CD14-positive monocyte (primary cell): ENCODE measurements at places on chromosomes 6 and 20. TPM values are rescaled to one million over a fixed set of nuclear protein-coding genes. Genes with fewer than 3 reads are reported as not detected.
A peak's percentile ranks its signal among the peaks of the same experiment; 100 is the strongest.

ITCH gene
- polyA plus RNA-seq = 26.6 TPM

PPP1R14C gene
- polyA plus RNA-seq = not detected

USP49 gene
- 0.37 TPM for polyA plus RNA-seq

DNA sequence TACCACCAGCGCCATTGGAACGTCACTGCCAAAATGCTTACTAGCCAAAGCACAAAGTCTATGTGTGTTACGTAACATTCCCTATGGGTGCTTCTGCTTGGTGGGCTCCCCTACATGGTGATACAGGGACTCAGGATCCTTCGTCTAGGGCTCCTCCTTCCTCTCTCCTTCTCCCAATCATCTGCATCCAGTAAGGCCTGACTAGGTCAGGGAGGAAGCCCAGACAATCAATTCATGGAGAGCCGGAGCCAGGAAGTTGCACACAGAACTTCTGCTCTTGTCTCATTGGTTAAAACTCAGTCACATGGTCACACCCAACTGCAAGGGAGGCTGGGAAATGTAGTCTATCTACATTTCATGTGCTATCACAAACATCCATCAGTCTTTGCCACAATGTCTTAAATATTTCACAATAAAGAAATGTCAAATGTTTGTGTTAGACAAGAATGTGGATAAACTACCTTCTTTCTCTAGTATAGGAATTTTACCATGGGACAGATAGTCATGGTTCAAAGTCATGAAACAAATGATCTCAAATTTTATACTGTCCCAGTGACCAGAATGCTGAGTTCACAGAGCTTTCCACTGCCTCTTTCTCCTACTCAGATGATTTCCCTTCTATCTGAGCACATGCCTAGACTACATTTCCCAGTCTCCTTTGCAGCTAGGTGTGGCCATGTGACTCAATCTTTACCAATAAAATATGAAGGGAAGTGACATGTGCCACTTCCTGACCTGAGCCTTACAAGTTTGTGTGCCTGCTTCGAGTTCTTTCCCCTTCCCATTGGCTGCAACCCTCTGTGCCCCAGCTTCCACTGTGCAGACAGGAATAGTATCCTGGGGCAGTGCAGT lies 9.3 kb upstream of the KCNK15 start:
- DNase-seq = peak; percentile 89
- no peaks in the 10 kb centered on the region for H3K36me3 ChIP-seq
- peak overlapping the region; percentile 73 for H3K27ac ChIP-seq
- H3K4me1 ChIP-seq = no peaks in the 10 kb centered on the region
- H3K27me3 ChIP-seq = no peaks in the 10 kb centered on the region
- peak overlapping the region; percentile 26 for H3K4me3 ChIP-seq

DNA sequence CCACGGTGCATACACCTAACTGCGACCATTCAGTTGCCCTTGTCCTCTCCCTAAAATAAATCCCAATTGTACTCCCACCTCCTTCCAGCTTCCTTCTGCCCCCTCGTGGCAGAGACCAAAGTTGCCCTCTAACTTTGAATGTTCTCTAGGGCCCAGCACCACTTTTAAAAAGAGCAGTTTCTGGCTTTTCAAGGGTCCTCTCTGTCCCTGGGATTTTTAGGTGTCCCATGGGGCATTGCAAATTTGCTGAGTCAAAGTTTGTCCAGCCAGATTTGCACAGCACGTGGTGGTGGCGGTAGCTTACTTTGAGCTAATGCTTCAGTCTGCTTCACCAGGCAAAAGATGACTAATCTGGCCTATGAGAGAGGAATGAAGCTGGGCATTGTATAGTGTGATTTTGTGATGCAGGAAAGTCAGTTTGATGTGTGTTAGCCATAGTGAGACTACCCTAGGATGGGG lies 100.2 kb downstream of the PERP start:
- no peaks in the 10 kb centered on the region for H3K4me1 ChIP-seq
- H3K27ac ChIP-seq = no peak overlapping the region
- H3K4me3 ChIP-seq = no peak overlapping the region
- no peak for DNase-seq
- no peaks in the 10 kb centered on the region for H3K27me3 ChIP-seq

DNA sequence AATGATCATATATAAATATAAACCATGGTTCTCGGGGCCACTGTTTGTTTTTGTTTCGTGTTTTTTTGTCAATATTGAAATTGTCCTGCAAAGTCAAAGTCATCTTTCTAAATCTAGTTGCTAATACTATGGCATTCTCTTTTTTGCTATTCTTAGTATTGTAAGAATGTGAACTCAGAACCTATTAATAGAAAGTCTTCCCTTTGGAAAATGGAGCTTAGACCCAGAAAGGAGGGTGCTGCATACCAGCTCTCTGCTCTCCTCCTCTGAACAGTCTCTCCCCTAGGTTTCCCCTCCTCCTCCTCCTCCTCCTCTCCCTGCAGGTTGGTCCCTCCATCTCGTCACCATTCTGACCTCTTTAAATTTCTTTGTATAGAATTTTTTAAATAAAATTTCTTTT lies 150.4 kb upstream of the CCN2 start:
- no peaks in the 10 kb centered on the region for H3K36me3 ChIP-seq
- no peaks in the 10 kb centered on the region for H3K4me1 ChIP-seq
- DNase-seq = no peak
- H3K27ac ChIP-seq = no peak overlapping the region

DNA sequence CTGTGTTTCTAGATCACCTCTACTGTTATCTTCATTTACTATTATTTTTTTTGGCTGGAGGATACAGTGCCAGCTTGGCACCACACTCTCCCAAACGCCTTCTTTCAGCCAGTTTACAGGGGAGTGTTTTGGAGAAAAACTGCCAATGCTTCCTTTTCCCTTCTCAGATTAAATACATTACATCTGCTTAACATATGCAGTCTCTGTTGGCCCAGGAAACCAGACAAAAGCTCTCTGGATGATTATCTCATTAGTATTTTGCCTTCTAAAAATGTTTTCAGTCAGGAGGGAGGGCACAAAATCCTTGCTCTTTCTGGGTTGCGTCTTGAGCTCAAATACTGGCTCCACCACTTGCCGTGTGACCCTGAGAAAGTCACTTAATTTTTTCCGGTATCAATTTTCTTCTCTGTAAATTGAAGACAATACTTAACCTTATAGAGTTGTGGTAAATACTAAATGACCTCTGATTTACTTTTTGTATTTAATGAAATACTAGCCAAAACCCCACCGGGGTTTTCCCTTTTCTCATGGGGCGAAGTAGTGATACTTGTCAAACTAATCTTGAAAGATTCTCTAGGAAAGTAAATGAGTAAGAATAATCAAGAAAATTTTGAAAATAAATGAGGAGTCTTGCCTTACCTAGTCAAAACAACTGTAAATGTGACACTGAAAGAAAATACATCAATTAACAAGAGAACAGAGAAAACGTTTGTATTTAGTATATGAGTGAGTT lies 146.2 kb downstream of the MMS22L start:
- no peak overlapping the region for H3K4me3 ChIP-seq
- H3K27me3 ChIP-seq = no peaks in the 10 kb centered on the region
- no peak overlapping the region for H3K27ac ChIP-seq
- no peaks in the 10 kb centered on the region for H3K4me1 ChIP-seq
- DNase-seq = no peak

DNA sequence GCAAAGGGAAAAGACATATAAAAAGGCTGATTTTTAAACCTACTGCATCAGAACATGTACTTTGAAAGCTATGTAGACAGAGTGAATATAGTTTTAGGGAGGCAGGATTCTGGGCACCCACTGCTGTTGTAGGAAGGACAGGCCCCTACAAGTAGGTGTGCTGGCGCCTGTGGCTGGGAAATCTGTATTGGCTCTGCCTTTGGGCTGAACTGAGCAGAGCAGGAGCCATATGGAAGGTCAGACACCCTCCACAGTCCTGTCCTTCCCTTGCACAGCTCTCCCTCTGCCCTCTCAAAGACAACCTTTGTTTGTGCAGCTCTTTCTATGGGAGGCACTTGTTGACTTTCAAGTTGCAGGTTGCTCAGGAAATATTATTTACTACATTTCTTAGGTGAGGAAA lies 18.4 kb upstream of the ULBP3 start:
- DNase-seq = no peak
- H3K36me3 ChIP-seq = no peaks in the 10 kb centered on the region
- H3K4me1 ChIP-seq = no peaks in the 10 kb centered on the region
- no peak overlapping the region for H3K4me3 ChIP-seq

DNA sequence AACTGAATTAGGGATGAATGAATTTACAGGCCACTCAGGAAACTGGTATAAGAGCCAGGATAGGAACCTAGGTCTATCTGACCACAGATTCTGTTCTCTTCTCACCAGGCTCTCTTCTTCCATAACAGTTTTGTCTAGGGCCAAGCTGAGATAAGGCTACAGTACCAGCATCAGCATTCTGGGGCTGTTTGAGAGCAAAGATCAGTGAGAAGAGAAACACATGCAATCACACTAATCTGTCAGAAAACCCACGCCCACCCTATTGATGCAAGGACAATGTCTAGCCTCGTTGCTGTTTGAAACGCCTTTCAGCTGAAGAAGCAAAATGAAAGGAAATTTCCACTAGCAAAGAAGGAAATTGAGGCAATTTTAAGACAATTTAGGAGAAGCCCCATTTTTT lies 137.7 kb downstream of the LCA5 start:
- no peaks in the 10 kb centered on the region for H3K4me1 ChIP-seq
- no peak for DNase-seq
- H3K27ac ChIP-seq = no peak overlapping the region
- H3K36me3 ChIP-seq = no peaks in the 10 kb centered on the region
- no peak overlapping the region for H3K4me3 ChIP-seq
